Renal cortical epithelial cell (primary cell): ENCODE measurements at places on chromosomes 3 and 15. TPM values are rescaled to one million over a fixed set of nuclear protein-coding genes. Genes with fewer than 3 reads are reported as not detected.
A peak's percentile ranks its signal among the peaks of the same experiment; 100 is the strongest.

DNA sequence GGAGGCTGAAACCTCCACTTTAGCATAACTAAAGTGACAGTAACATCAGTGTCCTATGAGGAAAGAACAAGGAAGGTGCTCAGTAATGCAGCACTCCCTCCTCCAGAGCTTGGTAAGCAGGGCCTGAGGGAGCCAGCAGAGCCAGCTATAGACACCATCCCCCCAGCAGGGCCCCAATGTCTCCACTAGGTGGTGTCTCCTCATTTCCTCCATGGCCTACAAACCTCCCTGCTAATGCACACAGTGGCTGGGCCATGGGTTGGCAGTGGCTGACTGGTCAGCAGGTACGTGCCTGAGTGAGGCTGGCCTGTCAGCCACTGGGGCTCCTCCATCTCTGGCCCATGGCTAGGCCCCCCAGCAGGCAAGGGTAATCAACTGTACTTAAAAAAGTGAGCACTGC, 13.6 kb downstream of the MRPS25 start:
- peak; percentile 25 for DNase-seq

- peak; percentile 51 for DNase-seq
Observed at GRCh38 chr15:52699457-52699856, 20.3 kb upstream of the ATOSA start.

GRCh38 chr3:3556078-3556477, 243.2 kb upstream of the LRRN1 start:
- no peak for DNase-seq

The MAP6D1 gene
- 2.3 and 2.5 TPM in 2 replicates for total RNA-seq

The RGMA gene
- total RNA-seq = 0.25 TPM in 1 of 2 replicates, not detected in the other

DNA sequence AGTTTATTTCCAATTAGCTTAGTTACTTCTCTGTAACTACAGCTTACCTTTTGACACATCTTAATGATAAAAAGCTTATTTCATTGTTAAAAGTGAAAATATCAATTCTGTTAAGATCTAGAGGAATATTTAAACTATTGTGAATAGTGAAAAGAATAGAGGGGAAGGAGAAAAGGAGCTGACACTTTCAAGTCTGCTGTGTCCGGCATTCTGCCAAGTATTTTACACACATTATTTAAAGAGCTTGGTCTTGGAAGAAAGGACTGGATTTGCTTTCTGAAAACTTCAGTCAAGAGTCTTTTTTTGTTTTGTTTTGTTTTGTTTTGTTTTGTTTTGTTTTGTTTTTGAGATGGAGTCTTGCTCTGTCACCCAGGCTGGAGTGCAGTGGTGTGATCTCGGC, 34.8 kb downstream of the CCDC80 start:
- DNase-seq = no peak

DNA sequence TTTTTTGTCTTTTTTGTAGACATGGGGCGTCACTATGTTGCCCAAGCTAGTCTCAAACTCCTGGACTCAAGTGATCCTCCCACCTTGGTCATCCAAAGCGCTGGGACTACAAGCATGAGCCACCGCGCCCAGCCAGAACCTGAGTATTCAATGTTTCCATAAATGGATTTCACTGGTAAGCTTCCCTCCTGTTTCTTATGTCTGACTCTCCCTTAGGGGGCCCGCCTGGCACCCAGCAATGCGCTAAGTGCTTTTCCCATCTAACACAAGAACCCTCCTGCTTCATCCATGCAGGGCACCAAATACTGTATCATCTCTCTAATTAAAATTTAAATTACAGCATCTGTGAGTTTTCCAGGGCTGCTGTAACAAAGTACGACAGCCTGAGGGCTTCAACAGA, 44.9 kb downstream of the KLF15 start:
- DNase-seq = no peak

- DNase-seq = no peak
Observed at GRCh38 chr15:101018450-101018849, 99.3 kb downstream of the LRRK1 start.

- DNase-seq = peak; percentile 69
Observed at GRCh38 chr3:134326126-134326525, 48.1 kb downstream of the AMOTL2 start.

GRCh38 chr3:127820221-127820825, 2.0 kb downstream of the MGLL start:
- DNase-seq = peak; percentile 99

GRCh38 chr3:37262816-37263393, 88.5 kb upstream of the LRRFIP2 start:
- peak; percentile 74 for DNase-seq

- DNase-seq = peak; percentile 87
Observed at GRCh38 chr3:119700269-119700919, 2.4 kb upstream of the CFAP91 start.

DNA sequence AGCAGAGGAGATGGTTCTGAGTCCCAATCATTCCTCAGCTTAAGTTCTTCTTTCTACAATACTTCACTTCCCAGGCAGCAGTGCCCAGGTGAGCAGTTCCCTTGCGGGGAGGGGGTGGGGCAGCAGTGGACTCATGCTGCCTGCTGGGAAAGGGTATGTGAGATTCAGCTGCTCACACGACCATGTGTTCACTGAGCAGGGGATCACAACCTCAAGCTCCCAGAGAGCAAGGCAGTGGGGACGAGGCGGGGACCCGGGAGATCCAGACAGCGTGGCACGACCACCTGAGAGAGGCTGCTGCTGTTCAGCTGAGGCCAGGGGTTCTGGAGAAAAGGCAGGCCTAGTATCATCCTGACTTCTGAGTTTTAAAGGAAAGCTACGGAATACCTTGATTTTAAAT, 166.6 kb downstream of the XXYLT1 start:
- no peak for DNase-seq

GRCh38 chr15:69991551-69991980, 106.2 kb downstream of the TLE3 start:
- DNase-seq = no peak

The EDEM1 gene
- 27.4 and 35.0 TPM in 2 replicates for total RNA-seq

The TGM4 gene
- total RNA-seq = 0.30 and 0.35 TPM in 2 replicates

The SUCLG2 gene
- total RNA-seq = 94.1 and 111 TPM in 2 replicates

- peak; percentile 28 for DNase-seq
Observed at GRCh38 chr3:39101022-39101689, 6.3 kb downstream of the GORASP1 start.

DNA sequence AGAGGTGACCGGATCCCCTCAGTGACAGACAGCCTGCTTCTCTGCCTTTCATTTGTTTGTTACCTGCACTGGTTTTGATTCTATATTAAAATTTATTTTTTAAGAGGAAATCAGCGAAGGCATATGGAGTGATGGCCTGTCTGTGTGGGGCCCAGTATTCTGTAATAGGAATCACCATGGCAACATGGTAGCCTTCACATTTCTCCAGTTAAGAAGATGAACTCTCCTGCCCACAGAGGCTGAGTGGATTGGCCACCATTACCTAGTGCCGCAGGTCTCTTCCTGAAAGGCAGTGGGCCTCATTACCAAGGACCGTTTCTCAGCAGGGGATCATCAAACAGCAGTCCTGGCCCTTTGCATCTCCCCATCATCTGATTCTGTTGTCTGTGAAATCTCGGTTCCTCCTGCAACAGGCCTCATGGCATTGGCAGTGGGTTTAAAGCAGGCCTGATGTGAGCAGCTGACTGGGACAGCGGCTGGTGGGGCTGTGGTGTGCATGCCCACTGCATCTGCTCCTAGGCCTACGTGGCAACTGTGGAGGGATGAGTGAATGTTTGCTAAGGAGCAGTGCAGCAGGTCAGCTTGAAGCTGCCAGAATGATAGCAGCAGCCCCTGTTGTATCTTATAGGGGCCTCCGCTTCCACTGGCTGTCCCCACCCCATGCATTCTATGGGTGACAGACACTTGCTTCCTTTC, 114.5 kb downstream of the CHCHD6 start:
- DNase-seq = no peak

The SLCO2A1 gene
- 0.69 and 1.0 TPM in 2 replicates for total RNA-seq

GRCh38 chr3:120425572-120426250, 25.1 kb downstream of the FSTL1 start:
- peak; percentile 32 for DNase-seq

GRCh38 chr3:59408047-59408624, 358.3 kb upstream of the CFAP20DC start:
- peak; percentile 80 for DNase-seq

- DNase-seq = no peak
Observed at GRCh38 chr3:177792311-177793030, 595.2 kb upstream of the TBL1XR1 start.

DNA sequence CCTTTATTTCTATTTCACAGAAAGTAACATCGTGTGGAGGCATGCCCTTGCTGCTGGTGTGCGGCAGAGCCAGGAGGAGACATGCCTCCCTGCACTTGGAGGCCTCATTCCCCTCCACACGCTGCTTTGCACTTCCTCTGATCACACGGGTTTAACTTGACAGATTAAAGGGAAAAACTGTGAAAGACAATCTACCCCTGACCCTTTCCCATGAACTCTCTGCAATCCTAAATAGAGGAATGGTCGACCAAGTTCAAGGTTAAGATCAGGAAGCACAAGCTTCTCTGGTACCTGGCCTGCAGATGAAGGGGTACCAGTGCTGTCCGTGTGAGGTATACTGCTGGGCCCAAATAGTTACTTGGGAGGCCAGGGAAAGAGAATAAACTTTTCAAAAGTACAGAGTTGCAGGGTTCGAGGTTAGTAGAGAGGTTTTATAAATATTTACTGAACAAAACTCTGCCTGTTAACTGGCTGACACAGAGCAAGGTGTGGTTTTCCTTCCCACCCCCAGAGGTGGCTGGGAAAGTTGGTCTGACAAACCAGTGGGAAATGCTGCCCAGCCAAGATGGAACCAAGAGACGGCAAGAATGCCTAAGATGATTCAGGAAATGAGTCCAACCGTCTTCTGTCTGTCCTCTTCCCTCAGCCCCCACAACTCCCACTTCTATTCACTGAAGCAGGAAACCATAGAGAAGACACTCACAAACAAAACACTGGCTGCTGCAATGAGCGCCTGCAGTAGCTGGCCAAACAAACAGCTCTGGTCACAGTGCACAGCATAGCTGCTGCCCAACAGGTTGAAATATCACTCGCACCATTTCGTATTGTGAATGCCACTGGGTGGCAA, 79.6 kb downstream of the IGF2BP2 start:
- DNase-seq = peak; percentile 98

DNA sequence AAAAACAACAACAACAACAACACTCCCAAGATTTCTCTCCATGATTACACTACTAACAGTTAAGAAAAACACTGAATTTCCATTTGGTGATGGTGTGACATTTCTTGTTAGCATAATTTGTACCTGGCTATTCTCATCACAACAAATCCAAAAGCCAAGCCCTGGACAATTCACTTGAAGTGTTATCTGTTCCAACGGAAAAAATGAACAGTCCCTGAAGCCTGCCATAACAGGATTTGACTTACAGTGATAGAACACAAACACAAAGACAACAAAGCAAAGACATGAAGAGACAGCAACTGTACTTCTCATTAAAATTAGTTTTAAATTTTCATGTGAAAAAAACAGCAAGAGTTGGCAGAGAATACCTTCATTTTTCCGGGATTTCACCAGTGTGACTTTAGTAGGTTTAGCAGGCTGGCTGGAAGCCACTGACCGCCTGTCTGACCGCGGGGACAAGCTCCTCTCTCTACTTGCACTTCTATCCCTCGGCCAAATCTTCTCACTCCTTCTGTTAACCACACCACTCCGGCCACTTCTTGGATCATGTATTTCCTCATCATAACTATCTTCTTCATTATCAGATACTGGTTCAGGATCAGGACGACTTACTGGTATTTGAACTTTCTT, 56.3 kb downstream of the TJP1 start:
- no peak for DNase-seq

GRCh38 chr3:63886858-63887257, 23.2 kb downstream of the ATXN7 start:
- DNase-seq = no peak

- peak; percentile 83 for DNase-seq
Observed at GRCh38 chr3:187870360-187871203, 125.3 kb upstream of the BCL6 start.

The SAMD7 gene
- not detected in 2 replicates for total RNA-seq

DNA sequence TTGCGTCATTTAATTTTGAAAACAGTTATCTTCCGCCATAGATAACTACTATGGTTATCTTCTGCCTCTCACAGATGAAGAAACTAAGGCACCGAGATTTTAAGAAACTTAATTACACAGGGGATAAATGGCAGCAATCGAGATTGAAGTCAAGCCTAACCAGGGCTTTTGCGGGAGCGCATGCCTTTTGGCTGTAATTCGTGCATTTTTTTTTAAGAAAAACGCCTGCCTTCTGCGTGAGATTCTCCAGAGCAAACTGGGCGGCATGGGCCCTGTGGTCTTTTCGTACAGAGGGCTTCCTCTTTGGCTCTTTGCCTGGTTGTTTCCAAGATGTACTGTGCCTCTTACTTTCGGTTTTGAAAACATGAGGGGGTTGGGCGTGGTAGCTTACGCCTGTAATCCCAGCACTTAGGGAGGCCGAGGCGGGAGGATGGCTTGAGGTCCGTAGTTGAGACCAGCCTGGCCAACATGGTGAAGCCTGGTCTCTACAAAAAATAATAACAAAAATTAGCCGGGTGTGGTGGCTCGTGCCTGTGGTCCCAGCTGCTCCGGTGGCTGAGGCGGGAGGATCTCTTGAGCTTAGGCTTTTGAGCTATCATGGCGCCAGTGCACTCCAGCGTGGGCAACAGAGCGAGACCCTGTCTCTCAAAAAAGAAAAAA, 1.2 kb downstream of the B2M start:
- peak; percentile 81 for DNase-seq

The TTLL13 gene
- total RNA-seq = 0.10 TPM in 1 of 2 replicates, not detected in the other

The NAA80 gene
- total RNA-seq = 2.8 and 6.4 TPM in 2 replicates

The GOLGA6D gene
- not detected in 2 replicates for total RNA-seq

DNA sequence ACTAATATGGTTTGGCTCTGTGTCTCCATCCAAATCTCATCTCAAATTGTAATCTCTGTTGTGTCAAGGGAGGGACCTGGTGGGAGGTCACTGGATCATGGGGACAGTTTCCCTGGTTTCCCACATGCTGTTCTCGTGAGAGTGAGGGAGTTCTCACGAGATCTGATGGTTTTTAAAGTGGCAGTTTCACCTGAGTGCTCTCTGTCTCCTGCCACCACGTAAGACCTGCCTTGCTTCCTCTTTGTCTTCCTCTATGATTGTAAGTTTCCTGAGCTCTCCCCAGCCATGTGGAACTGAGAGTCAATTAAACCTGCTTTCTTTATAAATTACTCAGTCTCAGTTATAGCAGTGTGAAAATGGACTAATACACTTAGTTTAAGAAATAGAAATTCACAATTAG, 228.9 kb downstream of the CD47 start:
- peak; percentile 39 for DNase-seq

- peak; percentile 1 for DNase-seq
Observed at GRCh38 chr3:80533553-80533952, 765.8 kb upstream of the ROBO1 start.

The REC114 gene
- total RNA-seq = not detected in 2 replicates

The TRIP4 gene
- total RNA-seq = 13.2 and 24.0 TPM in 2 replicates

DNA sequence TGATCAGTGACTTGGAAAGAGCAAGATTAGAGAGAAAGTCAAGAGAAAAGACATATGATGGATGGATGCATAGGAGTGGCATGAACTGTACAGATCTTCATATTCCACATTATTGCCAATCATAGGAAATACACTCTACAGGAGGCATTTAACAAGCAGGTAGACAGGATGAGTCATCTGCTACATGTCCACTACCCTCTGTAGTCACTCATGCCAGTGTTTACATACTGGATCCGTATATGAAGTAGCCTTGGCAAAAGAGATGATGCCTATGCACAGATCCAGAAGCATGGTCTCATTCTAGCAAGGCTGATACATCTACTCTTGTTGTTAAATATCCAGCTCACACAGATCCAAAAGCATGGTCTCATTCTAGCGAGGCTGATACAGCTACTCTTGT, 632.1 kb downstream of the ROBO2 start:
- no peak for DNase-seq

The FEZF2 gene
- not detected in 2 replicates for total RNA-seq

GRCh38 chr15:80695099-80695910, at the start of gene ABHD17C:
Gene ABHD17C (plus strand): TSS chr15:80695310. CDS start chr15:80695430, 120 bp downstream.
- no peak for DNase-seq
